ENCODE measurements at places on chromosomes 3 and 15.

- DNase-seq: no peak
Measured at GRCh38 chr3:103006526-103007183, 571.8 kb downstream of the ZPLD1 start.

- no peak for DNase-seq
Measured at GRCh38 chr3:194285024-194285849, 65.9 kb downstream of the CPN2 start.

DNA sequence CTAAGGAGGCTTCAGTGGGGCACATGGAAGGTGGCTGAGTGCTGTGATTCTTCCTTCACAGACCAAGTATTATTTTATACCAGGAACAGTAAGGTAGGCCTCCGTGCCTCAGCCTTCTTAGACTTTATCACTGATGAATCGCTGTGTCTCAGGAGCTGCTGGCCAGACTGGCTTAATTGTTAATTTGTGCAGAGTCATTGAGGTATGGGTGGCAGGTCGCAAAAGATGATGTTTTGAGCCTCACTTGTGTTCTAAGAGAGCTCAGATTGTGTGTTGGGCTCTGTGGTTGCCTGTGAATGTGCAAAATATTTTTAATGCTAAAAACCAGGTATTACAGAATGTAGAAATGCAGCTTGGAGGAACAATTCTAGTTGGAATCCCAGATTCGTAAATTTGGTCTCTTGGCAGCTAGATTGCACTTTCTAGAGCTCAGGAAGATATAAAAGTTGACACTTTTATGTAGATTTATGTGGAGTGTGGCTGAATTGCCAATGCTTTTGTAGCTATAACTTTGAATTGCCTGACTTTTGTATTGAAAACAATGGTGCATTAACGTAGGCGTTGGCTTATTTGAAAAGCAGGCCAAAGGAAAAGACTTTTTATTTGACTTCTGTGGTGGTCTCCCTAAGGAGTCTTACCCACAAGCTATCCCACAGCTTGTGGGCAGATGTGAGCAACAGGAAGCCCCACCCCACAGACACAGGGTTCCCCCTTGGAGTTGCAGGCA is 53.4 kb downstream of the LARS2 start:
- DNase-seq: no peak

DNA sequence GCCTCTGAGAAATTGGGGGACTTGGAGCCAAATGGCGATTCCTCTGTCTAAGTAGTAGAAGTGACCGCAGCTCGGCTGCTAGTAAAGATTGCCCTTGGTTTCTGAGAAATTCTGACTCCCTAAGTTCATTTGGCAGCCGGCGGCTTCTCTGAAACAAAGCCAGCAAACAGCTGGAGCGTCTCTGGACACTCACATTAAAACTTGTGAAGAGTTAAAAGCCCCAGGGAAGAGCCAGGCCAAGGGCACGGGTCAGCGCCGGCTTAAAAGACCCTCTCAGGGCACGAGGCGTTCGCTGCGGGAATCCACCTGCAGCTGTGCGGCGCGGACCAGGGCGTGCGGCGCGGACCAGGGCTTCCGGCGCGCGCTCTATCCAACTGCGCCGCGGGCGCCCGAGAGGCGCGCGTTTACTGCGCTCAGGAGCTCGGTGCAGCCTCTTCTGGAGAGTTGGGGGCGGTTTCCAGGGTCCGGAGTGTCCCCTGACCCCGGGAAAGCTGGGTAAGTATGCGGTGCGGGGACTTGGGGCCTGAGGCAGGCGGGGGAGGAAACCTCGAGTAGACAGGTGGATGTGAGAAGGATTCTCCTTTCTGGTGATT is at the start of gene COL6A5:
COL6A5 (plus strand) TSS at position 186 of the 593 bp plus-strand sequence. CDS start 27,967 bp downstream, outside the sequence.
- DNase-seq: no peak

DNA sequence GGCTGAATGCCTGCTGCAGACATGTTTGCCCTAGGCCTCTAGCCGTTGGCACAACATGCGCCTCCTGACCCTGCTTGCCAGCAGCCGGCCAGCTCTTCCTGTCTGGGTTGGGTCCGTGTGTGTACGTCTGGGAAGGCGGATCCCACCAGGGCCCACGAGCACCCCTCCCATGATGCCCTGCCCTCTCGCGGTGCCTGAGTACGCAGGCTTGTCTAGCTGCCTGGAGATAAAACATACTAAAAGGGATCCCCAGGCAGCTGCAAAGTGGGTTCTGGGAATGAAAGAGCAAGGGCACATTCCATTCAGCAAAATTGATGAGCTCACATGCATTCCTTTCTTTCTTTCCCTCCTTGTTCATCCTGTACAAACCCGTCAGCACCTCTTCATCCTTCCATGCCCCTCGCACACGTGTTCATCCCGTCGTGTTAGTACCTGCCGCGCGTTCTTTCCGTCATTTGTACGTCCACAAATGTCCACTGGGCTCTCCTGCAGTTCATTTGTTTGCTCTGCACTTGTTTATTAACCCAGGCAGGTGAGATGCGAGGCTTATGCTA is 74.3 kb downstream of the FBLN2 start:
- no peak for DNase-seq

GRCh38 chr3:177647876-177648275 is 450.6 kb upstream of the TBL1XR1 start:
- no peak for DNase-seq

- no peak for DNase-seq
Measured at GRCh38 chr3:9770276-9770812, 597 bp upstream of the CAMK1 start.

DNA sequence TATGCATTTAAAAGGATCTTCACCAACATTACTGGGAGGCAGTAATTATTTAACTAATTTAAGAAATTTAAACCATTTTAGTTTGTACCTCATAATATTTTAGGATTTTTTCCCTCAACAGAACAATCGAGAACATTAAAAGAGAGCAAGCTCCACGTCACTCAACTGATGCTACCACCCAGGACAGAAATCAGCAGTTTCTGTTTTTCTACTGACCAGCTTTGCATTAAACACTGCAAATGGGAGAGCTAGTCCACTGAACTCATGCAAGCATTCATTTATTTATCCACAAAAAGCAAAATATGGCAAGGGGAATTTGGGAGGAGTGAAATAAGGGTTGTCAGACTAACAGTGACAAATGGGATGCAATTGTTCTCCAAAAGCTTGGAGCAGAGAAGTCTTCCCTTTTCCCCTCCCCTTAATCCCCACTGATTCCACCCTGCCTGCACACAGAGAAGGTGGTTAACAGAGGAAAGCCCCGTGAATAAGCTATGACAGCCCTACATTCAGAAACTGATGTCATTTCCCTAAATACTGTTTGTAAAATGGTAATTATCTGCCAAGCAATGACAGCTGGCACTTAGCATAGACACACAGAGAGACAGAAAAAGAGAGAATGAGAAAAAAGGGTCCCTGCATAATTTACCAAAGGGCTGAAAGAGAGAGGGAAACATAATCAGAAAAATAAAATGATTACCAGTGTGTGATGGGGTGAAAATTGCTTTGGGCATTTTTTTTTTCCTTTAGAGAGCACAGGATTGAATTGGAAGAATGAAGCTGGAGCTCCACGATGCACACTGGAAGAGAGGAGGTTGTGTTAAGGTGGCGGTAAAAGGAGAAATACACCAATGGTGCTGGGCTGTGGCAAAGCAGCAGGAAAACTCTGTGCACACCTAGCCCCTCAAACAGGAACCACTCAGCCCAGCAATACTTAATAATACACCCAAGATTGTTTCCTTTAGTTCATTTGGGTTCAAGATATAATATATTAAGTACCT is 777.4 kb downstream of the TUSC7 start:
- no peak for DNase-seq

GRCh38 chr3:152149832-152150231 is 118.9 kb upstream of the MBNL1 start:
- DNase-seq: no peak

- DNase-seq: no peak
Measured at GRCh38 chr15:39874890-39875549, 45.0 kb downstream of the GPR176 start.

- no peak for DNase-seq
Measured at GRCh38 chr3:100269410-100270214, 8.8 kb downstream of the TBC1D23 start.

GRCh38 chr3:178062126-178062525 is 474.1 kb upstream of the KCNMB2 start:
- DNase-seq: no peak

GRCh38 chr3:179446501-179446900 is 4.8 kb downstream of the GNB4 start:
- DNase-seq: no peak

- DNase-seq: no peak
Measured at GRCh38 chr3:143207338-143207961, 87.9 kb downstream of the CHST2 start.

DNA sequence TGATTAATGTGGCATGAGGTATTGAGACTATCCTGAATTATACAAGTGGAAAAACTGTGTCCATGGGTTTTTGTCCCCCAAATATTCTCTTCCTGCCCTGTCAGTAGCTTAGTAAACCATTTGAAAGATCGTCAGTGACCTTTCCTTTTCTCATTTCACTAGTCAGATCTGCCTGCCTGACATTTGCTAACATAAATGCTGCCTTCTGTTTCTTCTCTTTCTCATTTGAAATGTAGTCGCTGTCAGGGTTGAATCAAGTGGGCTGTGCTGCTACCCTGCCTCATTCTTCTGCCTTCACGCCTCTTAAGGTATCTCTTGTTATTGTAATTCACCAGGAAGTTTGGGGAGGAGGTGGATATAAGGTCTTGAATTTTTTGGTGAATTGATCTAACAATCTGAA is 67.5 kb downstream of the LRCH3 start:
- DNase-seq: no peak

DNA sequence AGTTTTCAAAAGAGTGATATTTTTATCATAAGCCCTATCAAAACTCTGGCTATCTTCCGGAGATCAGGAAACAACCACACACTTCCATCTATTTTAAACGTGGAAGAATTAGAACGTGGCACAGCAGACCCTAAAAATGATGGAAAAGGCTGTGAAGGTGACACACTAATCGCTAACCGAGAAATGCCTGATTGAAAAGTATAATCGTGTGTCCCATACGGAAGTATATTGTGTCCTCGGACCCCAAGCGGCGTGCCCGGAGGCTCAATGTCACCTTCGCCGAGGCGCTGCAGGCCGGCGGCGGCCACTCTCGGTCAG is 642 bp downstream of the COX5A start:
- no peak for DNase-seq

DNA sequence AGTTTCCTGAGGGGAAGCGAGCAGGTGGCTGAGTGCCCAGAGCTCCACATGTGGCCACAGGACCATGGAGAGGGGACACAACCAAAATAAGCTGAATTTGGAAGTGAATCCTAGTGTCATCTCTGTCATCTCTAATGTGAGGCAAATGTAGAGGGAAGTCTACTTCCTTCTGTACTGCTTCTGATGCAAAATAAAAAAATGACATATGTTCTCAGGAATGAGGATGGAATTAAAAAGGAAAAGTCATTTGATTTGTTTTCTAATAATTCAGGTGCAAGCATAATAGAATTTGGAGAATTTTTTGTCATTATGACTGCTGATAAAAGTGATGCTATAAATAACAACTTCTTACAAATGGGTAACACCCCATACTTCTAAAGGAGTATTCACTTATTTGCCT is 59.5 kb upstream of the POU1F1 start:
- no peak for DNase-seq

- no peak for DNase-seq
Measured at GRCh38 chr3:71694358-71694999, 30.7 kb downstream of the EIF4E3 start.

DNA sequence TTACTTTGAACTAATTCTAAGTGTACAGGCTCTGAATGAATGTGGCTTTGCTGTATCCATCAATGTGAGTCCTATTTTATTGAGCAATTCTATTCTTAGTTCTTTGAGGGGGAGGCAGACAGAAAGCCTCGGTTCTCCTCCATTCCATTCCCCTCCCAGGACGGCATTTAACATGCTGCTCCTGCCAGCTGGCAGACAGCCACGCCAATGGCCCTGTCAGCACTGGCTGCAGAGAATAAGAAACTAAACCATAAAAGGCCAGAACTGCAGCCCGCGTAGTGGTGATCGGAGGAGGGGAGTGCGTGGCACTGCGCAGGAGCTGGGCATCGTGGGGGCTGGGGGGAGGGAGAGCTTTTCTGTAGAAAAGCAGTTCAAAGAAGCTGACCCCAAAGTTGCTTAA is 76.0 kb upstream of the HACD2 start:
- no peak for DNase-seq

GRCh38 chr15:50051811-50052419 is 67.1 kb downstream of the ATP8B4 start:
- no peak for DNase-seq

- no peak for DNase-seq
Measured at GRCh38 chr3:116029266-116029665, 406.0 kb downstream of the GAP43 start.

- DNase-seq: no peak
Measured at GRCh38 chr3:41199866-41200668, 762 bp downstream of the CTNNB1 start.

- no peak for DNase-seq
Measured at GRCh38 chr15:84590406-84590805, 10.4 kb upstream of the ZSCAN2 start.

GRCh38 chr15:48794697-48795134 is 16.2 kb downstream of the CEP152 start:
- no peak for DNase-seq

DNA sequence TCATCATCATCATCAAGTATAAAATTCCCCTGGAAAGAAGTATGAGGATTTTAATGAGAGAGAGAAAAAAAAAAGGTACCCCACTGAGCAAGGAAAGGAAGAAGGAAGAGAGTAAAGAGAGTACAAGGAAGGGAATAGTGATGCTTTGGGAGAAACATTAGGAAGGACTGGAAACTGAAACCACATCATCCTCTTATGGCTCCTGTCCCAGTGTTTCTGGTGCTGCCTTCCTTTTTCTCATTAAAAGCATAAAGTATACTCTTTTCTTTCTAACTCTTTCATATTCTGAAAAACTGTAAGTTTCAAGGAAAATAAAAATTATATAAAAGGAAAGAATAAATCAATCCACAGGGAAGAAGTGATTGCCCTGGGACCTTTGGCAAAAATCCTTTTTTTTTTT is 616.4 kb upstream of the CBLB start:
- DNase-seq: no peak

GRCh38 chr3:194537732-194538247 is 51.0 kb upstream of the ATP13A3 start:
- no peak for DNase-seq

GRCh38 chr3:89506462-89507103 is 399.2 kb downstream of the EPHA3 start:
- DNase-seq: no peak

- DNase-seq: no peak
Measured at GRCh38 chr3:159624616-159625015, 364.0 kb upstream of the IL12A start.

DNA sequence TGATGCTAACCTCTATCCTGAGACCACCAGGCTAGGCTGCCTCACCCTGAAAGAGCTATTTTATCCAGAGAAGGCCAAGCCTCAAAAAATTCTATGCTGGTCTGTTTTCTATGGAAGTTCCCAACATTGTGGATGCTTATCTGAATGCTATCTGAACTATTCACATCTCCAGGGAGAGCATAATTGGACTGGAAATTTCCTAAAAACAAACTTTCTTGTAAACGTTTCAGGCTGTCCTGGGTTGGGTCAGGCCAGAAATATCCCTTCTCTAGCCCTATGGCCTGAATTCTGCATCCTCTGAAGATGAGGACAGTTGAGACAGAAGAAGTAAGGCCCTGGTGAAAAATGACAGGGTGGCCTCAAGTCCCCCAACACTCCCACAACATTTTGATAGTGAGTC is 706.4 kb upstream of the NR2F2 start:
- DNase-seq: no peak

- no peak for DNase-seq
Measured at GRCh38 chr3:111332488-111333080, 209.4 kb upstream of the CD96 start.
